ENCODE measurements at places on chromosomes 12 and 14.

DNA sequence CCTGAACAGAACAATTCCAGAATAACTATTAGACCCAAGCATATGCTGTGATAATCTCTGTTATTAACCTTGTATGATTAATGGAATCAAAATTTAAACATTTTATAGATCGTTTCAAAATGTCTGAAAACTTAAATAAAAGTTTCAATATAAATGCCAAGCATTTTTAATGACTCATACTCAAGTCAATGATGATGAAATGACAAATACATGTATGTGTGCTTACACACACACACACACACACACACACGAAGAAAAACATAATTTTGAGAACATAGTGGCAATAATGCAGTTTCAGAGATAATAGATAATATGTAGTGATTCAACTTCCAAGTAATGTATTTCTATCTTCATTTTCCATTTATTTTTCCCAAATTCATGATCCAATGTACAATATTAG, 384.9 kb upstream of the FOXG1 start:
- no peak for DNase-seq

GRCh38 chr14:100237735-100238418, 1.1 kb upstream of the YY1 start:
- DNase-seq: peak; percentile 74

- no peak for DNase-seq
Observed at GRCh38 chr12:26278666-26279065, 83.3 kb downstream of the SSPN start.

GRCh38 chr12:105454688-105455087, 124.2 kb downstream of the C12orf75 start:
- DNase-seq: no peak

DNA sequence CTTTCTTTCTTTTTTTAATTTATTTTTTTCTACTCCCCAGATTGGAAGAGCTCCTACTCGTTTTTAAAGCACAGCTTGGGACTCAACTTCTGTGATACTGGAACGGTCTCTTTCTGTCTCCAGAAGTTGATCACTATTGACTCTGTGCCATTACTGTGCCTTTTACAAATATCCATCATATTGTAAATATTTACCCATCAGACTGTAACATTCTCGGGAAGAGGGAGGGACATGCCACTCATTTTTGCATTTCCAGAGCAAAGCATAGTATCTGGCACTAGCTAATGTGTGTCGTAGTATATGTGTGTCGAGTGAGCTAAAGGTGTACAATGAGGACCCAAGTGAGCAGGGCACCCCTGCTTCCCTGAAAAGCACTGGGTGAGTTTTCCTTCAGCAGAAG, 24.0 kb upstream of the GSG1 start:
- DNase-seq: no peak

- DNase-seq: no peak
Observed at GRCh38 chr12:119340578-119340977, 6.0 kb downstream of the CCDC60 start.
